ENCODE measurements at places on chromosomes 11 and 22.

- no peak for DNase-seq
Measured at GRCh38 chr22:24208012-24208749, 26.9 kb downstream of the SUSD2 start.

- no peak for DNase-seq
Measured at GRCh38 chr22:25110846-25111578, 88.6 kb upstream of the CRYBB3 start.

DNA sequence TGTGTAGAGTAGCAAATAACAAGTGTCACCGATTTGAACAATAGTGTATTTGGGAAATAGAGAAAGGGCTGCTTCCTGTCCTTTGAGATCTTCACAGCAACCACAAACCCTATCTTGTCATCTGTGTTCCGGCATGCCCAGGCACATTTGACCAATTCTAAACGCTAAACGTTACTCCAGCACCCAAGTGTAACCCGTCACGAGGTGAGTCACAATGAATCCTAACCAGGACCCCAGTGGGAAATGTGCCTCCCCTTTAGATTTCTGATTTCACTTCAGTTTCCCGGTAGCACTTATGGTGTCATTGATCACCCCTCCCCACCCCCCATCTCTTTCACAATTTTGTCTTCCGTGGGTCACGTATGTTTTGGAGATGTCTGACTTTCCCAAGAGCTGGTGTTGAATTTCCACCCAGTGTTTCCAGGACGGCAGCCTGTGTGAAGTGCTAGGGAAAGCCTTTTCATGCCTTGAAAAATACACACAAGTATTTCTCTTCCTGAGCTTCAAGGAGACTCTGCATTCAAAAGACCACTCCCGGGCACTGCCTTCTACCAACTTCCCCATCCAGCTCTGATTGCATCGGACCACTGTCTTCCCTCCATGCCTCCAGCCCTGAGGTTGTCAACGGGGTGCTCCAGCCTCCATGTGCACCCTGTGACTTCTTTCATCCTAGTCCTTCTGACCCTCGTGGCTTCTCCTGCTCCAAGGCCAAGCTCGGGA lies 10.5 kb upstream of the C11orf24 start:
- no peak for DNase-seq

DNA sequence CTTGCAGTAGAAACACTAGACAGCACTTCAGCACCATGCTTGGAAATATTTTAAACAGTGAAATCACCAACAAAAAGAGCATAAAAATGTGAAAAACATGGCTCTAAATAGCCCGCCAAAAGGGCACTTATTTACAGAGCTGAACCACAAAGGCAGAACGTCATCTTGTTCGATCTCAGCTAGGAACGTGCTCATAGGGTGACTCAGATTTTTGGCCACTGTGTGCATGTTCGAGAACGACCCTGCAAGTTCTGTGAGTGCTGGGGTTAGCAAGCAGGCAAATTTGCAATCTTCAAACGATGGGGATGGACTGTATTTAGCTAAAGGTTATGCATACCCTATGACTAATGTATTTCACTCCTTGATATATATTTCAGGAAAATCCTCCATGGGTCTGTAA lies 30.6 kb downstream of the OR2AT4 start:
- DNase-seq = no peak

GRCh38 chr11:64624883-64625481 lies 34.0 kb downstream of the SLC22A12 start:
- DNase-seq = no peak

DNA sequence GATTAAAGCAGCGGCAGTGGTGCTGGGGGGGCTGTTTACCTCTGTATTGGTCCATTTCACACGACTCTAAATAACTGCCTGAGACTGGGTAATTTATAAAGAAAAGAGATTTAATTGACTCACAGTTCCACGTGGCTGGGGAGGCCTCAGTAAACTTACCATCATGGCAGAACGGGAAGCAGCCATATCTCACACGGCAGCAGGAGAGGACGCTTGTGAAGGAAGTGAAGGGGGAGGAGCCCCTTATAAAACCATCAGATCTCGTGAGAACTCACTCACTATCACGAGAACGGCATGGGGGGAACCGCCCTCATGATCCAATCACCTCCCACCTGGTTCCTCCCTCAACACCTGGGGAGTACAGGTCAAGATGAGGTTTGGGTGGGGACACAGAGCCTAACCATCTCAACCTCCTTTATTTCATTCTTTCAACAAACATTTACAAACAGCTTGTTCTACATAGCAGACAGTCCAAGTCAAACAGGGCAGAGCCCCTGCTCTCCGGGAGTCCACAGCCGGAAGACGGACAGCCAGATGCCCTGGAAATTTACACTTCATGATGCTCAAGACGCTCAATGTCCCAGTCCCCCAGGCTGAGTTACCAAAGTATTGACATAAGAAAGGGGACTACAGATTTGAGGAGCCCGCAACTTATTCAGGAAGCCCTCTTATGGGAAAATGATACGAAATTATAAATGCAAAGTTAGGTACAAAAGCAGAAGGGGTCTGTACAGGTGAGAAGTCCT lies 26.3 kb upstream of the HMGXB4 start:
- no peak for DNase-seq

DNA sequence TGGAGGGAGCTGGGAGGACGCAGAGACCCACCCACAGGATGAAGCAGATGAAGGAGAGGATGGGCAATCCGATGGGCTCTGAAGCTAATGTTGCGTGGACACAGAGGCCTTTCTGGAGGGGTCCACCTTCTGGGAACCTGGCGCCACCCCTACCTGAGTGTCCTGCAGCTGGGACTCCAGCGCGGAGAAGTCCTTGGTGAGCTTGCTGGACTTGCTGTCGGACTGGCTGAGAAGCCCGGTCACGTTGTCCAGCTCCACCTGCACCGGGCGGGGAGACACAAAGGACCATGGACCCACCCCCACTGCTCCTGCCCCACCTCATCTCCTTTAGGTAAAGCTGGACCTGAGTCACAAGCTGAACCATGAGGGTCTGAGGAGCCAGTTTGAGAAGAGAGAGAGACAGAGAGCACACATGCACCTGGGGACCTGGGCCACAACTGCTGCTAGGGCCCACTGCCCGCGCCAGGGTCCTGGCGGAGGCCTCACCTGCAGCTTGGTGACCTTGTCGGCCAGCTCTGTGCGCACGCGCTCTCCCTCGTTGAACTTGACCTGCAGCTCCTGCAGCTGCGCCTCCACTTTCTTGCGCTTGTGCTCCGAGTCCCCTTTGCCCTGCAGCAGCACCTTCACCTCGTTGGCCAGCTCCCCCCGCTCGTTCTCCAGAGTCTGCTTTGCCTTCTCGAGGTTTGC lies 40.8 kb downstream of the APOL1 start:
- no peak for DNase-seq

GRCh38 chr11:126281245-126281644 lies 1.6 kb upstream of the TIRAP start:
- DNase-seq = no peak

- no peak for DNase-seq
Measured at GRCh38 chr22:32097881-32098499, 54.9 kb downstream of the SLC5A1 start.

DNA sequence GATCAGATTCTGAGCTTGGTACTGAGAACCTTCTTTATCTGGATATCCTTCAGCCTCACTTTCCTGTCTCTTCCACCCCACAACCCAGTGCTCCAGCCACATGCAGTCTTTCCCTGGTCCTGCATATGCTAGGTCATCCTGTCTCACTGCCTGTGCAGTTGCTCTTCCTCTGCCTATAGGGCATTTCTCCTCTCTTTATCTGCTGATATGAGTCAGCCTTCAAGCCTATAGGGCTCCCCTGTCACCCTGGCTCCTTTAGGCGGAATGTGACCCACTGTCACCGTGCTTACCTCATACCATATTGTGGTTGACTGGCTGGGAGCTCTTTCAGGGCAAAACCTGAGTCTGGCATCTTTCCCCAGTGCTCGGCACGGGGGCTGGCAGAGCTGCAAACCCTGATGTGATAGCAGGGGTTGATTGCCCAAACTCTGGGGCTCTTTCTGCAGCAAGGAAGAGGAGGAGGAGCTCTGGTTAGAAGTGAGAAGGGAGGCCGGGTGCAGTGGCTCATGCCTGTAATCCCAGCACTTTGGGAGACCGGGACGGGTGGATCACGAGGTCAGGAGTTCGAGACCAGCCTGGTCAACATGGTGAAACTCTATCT lies 26.3 kb downstream of the MEI1 start:
- DNase-seq = no peak
